ENCODE measurements at places on chromosomes 2 and 18.
A peak's percentile ranks its signal among the peaks of the same experiment; 100 is the strongest.

GRCh38 chr2:73933194-73933593, 6.5 kb downstream of the DGUOK start:
- DNase-seq = no peak

- DNase-seq = no peak
Measured at GRCh38 chr18:43830947-43831346, 553.7 kb upstream of the SYT4 start.

DNA sequence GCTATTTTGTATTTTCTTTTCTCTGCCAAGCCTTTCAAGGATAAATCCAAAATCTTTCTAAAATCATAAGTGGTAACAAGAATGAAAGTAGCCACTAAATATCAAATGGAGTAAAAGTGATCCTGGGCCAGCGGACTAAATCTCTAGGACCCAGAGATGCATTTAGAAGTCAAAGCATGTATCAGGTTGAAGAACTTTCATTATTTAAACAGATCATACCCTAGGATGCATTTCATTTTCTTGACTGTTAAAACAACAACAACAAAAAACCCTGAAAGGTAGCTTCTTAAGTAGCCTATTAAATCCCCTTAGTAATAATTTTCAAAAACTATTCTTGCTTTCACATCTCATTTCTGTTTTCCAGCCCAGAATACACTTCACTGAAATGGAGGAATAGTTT, 4.8 kb upstream of the POU3F3 start:
- no peak for DNase-seq

GRCh38 chr2:212908682-212909435, 242.6 kb downstream of the IKZF2 start:
- DNase-seq = no peak

- no peak for DNase-seq
Measured at GRCh38 chr18:58272779-58273435, 228.9 kb downstream of the NEDD4L start.

DNA sequence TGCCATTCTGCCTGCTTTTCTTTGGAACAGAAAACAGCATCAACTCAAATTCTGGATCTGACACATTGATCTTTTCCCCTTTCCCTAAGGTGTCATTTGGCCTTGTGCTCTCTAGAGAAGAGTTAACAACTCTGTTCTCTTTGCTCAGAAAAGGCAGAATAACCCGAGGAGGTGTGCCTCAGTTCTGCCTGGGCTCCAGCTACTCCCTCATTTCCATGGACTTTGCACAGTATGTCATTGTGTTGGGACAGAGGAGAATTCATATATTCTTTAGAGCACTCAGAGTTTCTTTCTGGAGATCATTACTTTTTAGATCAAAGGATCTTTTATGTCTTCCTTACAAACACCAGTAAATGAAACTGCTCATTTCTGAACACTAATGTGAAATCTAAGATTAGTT, 249.1 kb downstream of the PHLPP1 start:
- DNase-seq = no peak

DNA sequence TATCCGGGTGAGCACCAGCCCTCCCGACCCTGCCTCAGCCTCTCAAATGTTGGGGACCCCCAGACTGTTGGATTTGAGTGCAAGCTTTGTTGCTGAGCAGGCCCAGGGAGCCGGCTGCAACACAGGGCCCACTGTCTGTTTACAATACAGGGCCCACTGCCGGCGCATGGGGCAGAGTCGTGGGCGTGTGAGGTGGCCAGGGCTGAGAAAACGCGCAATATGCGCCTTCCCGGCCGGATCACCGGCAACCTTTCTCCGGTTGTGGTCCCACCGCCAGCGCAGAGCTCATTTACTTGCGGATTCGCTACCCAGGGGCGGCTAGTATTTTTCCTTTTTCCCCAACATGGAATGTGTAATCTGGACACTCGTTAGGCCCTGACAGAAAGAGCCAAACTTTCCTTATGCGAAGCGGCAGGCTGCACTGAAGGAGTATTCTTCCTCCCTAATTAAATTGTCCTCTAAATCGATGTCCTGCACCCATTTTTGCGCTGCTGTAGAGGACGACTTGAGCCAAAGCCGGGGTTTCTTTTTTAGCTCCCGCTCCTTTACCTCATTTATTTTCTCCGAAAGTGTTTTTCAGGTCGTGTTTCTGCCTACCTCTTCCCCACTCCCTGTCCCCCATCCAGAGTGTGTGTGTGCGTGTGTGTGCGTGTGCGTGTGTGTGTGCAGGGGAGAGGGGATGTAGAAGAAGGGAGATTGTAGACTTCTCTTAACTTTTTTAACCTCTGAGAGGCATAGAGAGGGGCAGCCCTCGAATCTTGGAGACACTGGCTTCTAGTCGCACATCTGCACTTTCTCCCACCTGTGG, 2.7 kb downstream of the OTX1 start:
- no peak for DNase-seq

- no peak for DNase-seq
Measured at GRCh38 chr2:28342081-28342967, 50.3 kb upstream of the FOSL2 start.

- no peak for DNase-seq
Measured at GRCh38 chr2:36683002-36683401, 13.5 kb upstream of the VIT start.

GRCh38 chr2:36355890-36356297, 316 bp downstream of the CRIM1 start:
- DNase-seq = no peak

GRCh38 chr2:98468621-98469236, 24.1 kb downstream of the INPP4A start:
- DNase-seq = no peak

DNA sequence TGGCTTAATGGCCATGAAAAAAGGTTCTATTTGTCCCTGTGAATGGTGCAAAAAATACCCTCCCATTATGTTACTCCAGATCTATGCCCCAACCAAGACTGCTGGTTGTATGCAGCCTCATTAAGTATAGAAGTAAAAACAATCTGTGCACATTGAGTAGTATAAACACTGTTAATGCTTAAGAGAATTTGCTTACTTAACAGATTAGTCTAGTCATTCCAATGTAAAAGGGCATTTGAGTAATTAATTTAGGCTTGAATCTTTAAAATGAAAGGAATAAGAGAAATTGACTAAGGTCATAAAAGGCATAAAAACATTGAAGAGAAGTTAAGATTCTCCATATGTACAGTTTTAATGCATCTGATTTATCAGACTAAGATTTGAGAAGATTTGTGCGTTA, 51.2 kb downstream of the FAM124B start:
- DNase-seq = no peak

GRCh38 chr2:47896450-47896968, 9.8 kb downstream of the FBXO11 start:
- DNase-seq = no peak

DNA sequence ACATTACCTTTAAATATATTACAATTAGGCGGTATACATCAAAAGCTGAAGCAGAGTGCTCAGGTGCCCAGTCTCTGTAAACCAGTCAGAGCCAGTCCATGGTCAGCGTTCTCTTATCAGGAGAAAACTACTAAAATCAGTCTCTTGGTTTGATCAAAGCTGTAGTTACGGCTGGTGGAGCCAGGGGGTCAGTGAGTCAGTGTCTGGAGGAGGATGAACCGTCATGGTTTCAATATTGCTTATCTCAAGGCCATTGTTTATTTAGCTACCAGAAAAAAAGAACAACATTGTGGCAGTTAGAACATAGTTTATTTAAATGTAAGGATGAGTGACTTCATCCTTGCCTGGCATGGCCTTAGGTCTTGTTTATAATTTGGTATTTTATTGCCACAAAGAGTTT, 71.3 kb upstream of the NYAP2 start:
- no peak for DNase-seq

DNA sequence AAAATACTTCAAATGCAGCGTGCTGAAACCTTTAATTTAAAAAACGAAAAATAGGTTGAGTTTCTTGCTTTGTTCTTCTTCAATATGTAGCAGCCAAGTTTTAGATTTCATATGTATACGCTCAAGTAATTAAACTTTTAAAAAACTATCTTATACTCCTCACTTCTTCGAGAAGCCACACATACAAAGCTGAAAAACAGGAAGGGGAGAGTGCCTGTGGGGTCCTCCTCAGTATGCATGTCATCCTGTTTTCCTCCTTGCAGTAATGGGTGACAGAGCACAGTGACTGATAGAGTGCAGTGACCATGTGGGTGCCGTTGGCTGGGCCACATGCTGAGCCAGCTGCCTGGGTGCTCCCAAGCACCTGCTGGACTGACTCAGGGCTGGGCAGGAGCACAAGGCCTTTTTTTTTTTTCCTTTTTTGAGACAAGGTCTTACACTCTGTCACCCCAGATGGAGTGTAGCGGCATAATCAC, 33.3 kb downstream of the UXS1 start:
- DNase-seq = peak; percentile 57

- DNase-seq = no peak
Measured at GRCh38 chr2:118431997-118432396, 343.7 kb downstream of the INSIG2 start.

DNA sequence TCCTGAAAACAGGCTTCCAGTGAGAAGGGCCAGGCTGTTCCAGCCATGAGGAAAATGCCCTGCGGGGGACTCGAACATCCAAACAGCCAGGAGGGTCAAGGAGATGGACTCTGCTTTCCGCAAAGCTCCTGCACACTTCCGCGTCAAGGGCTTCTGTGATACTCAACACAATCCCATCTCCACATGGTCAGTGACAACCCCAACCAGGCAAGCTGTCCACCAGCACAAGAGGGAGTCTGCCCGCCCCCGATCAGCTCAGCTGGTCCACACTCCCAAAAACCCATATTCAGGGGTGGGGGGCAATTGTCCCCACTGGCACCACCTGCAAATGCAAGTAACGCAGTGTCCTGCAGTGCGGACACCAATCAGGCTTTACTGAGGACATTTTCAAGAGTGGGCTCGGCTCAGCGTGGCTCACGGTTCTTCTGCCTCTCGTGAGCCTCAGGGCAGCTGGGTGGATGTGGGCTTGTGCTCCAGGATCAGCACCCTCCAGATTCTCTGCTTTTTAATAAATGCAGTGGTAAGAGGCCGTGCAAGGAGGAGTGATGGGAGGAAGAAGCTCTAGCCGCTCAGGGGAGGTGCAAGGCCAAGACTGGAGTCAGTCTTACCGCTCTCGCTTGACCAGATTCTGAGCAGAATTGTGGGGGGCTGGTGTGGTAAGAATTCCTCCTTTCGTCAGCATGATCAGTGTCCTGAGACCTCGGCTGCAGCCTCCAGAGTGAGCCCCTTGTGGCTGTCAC, 19.5 kb upstream of the CIDEA start:
- DNase-seq = no peak

- no peak for DNase-seq
Measured at GRCh38 chr2:160534996-160535395, 41.4 kb upstream of the RBMS1 start.

DNA sequence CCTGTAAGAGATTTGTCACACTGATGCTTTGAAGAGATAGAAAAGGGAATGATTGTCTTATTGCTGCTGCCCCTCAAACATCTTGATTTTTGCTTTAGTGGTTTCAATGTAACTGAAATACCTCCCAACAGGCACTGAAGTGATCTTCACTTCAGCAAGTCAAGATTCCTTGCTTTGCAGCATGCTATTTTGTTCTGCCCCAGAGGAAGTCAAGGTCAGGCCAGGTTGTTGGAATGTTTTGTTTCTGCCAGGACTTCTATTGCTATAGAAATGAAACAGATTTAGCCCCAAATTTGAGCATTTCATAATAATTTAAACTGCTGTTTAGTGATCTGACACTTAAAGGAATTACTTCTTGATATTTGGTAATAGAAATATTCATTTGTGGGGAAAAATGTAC, 277.6 kb downstream of the ZNF804A start:
- DNase-seq = no peak

GRCh38 chr2:61247204-61247812, 85.3 kb downstream of the C2orf74 start:
- no peak for DNase-seq

DNA sequence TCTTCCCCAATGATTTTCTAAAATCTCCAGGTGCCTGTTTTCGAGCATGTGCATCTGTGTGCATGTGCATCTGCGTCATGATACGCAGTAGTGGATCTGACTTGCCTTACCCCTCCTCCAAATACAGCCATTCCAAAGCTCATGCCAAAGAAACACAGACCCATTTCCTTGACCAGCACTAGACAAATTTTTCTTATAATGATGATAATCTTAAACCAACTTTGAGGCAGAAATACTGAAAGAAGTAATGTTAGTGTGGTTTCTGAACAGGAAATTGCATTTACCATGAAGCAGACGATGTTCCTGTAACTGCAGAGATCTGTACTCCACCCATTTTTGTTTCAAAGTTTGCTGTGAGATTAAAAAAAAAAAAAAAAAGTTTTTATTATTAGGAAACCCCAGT, 25.6 kb downstream of the CYTIP start:
- peak; percentile 84 for DNase-seq

DNA sequence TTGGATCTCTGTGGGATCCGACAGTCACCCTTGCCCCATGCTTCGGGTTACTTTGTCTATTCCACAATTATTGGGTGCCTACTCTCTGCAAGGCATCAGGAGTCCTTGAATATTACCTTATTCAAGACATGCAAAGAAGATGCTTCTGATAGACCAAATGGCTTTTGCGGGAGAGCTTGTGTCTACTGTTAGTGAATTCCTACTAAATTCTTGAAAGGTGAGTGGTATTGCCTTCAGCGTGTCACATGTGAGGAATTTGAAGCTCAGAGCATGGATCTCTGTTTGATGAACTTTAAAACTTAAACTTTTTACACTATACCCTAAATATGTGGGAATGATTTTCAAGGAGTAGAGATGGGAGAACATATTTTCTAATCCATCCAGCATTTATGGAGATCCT, 184.4 kb downstream of the LTBP1 start:
- DNase-seq = no peak

DNA sequence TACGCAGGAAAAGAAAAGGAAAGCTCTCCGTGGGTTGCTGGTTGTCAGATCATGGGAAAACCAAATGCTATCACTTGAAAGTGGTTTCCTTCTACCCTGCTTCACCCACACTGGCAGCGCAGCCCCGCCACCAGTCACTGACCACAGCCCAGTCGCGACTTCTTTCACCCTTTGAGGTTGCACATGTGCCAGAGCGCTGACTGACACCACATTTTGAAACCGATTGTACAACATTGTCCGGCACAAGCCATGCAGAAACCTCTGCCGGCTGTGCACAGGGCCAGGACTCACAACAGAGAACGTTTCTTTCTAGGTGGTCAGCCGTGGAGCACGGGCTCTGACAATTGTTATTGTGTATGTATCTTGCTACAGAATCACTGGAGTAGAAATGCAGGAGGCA, 827.2 kb upstream of the POU3F3 start:
- DNase-seq = no peak

- no peak for DNase-seq
Measured at GRCh38 chr2:162473296-162473695, 129.4 kb downstream of the GCA start.

- DNase-seq = no peak
Measured at GRCh38 chr18:37432436-37433195, 133.0 kb downstream of the CELF4 start.

GRCh38 chr2:240814280-240814679, 5.7 kb downstream of the KIF1A start:
- no peak for DNase-seq
